ENCODE measurements at places on chromosomes 12 and 14. TPM values are rescaled to one million over a fixed set of nuclear protein-coding genes. Genes with fewer than 3 reads are reported as not detected.

DNA sequence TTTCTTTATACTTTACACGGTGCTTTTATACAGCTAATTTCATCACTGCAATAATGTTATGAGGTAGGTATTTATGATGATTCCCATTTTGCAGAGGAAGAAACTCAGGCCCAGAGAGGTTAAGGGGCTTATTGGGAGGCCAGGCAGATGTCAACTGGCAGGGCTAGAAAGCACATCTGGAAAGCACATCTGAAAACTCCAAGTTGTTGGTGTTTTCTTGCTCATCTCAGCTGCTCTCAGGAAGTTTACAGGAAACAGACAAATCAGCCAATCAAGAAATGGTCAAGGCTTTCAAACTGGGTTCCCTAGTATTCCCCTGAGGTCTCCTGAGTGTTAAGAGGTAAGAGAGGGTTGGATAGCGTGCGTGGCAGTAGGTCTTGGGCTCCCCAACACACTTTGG, 124.1 kb upstream of the MED13L start:
- no peak for DNase-seq

DNA sequence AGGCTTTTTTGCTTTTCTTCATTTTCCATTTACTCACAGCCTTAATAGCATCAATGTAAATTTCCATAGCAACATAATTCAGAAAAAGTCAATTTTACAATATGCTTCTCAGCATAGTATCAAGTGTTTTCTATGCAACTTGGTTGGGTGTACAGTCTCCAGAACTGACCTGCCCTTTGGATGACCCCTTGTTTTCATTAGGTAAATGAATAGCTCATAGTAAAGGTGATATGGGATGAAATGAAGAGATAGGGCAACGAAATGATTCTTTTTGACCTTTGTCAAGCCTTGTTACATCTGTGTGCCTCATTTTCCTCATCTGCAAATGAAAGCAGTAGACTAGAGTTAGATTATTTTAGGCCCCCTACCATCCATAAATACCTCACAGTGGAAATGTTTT, 1081.0 kb downstream of the TMTC2 start:
- no peak for DNase-seq

GRCh38 chr12:22415342-22416309, 81.1 kb upstream of the ST8SIA1 start:
- no peak for DNase-seq

DNA sequence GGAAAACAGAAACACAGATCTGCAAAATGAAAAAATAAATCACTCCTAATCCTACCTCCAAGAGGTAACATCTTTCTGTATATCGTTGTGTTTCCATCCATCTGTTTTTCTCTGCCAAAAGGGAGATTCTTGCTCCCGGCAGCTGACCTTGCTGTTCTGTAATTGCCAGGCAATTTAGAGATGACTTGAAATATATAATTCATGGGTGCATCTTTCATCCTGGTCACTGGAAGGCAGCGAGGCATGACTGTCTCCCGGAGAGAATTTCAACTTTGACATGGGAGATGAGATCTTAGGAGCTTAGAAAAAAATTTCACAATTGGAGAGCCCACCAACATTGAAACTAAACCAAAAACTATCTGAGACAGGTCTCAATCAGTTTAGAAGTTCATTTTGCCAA, 53.0 kb downstream of the WSCD2 start:
- DNase-seq = no peak

DNA sequence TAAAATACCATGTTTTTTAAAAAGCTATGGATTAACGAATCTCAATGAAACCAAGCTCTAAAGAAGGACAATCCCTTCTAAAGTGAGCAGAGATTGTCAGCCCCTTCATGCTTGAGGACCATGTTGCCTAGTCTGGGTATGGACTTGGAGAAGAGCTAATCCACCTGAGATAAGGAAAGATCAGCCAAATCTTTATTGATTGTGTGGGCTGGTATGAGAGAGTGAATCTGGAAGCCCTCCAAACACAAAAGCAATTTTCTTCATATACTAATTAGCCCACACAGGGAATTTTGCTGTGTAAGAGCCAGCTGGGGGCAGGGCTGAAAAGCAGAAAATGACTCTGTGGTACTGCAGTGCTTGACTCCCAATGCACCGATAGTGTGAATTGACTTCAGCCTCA, 47.4 kb upstream of the DICER1 start:
- DNase-seq = no peak

DNA sequence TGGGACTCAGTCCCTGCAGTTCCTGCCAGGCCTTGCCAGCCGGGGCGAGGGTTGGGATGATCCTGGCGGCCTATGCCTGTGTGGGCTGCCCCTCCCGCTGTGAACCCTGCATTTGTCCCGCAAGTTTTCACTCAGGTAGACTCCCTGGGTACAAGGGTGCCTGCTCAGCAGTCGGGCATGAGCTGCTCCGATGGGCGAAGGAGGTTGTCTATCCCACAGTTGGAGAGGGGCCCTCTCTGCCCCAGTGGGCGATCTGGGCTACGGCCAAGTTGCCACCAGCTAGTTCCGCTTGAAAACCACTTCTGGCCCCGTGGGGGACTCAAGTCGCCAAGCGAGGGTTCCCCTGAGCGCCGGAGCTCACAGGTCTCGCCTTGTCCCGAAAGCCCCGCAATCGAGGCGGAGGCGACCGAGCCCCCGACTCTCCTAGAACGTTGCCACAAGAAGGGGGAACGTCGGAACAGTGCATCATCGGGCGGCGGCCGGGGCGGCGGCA, 365 bp upstream of the TPI1 start:
- DNase-seq = no peak

- no peak for DNase-seq
Measured at GRCh38 chr12:46675736-46676135, 150.1 kb downstream of the SLC38A4 start.

- no peak for DNase-seq
Measured at GRCh38 chr12:12180575-12180974, 86.3 kb downstream of the LRP6 start.

GRCh38 chr12:77324763-77325468, 259.5 kb upstream of the E2F7 start:
- DNase-seq = peak; percentile 40

- no peak for DNase-seq
Measured at GRCh38 chr14:68759017-68759560, 33.8 kb downstream of the ZFP36L1 start.

DNA sequence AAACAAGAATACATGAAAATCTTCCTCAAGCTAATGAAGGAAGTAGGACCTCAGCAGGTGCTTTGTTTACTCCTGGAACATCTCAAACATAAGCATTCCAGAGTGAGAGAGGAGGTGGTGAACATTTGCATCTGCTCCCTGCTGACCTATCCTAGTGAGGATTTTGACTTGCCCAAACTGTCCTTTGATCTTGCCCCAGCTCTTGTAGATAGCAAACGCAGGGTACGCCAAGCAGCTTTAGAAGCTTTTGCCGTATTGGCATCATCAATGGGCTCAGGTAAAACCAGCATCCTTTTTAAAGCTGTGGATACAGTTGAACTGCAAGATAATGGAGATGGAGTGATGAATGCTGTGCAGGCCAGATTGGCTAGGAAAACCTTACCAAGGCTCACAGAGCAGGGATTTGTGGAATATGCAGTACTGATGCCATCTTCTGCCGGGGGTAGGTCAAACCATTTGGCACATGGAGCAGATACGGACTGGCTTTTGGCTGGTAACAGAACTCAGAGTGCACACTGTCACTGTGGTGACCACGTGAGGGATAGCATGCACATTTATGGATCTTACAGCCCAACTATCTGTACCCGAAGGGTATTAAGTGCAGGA, 1.9 kb downstream of the TOGARAM1 start:
- no peak for DNase-seq

- peak; percentile 81 for DNase-seq
Measured at GRCh38 chr12:121110211-121110940, 22.3 kb upstream of the P2RX7 start.

NEUROD4 gene
- not detected for total RNA-seq

HVCN1 gene
- 30.8 TPM for total RNA-seq

CIROP gene
- not detected for total RNA-seq

FOXN3 gene
- total RNA-seq = 72.7 TPM

CCDC198 gene
- 0.21 TPM for total RNA-seq

TRMT5 gene
- 6.8 TPM for total RNA-seq

SOCS4 gene
- total RNA-seq = 36.5 TPM

TCL1B gene
- not detected for total RNA-seq

CIDEB gene
- 47.2 TPM for total RNA-seq

BMAL2 gene
- total RNA-seq = 17.9 TPM

ACOT6 gene
- total RNA-seq = not detected
